ENCODE measurements at places on chromosomes 12 and 14.

GRCh38 chr12:32889011-32889760 lies 7.4 kb downstream of the PKP2 start:
- no peak for DNase-seq

- no peak for DNase-seq
Observed at GRCh38 chr12:6584293-6584692, 16.2 kb upstream of the NOP2 start.

DNA sequence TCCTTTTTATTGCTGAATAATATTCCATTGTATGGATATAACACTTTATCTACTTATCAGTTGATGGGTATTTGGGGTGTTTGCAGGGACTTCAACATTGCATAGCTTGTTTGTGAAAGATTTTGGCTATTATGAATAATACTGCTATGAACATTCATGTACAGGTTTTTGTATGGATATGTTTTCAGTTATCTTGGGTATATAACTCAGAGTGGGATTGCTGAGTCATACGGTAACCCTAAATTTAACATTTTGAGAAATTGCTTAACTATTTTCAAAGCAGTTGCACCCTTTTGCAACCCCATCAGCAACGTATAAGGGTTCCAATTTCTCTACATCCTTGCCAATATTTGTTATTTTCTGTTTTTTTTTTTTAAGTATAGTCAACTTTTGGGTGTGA lies 27.3 kb upstream of the HELB start:
- DNase-seq = no peak

- DNase-seq = no peak
Observed at GRCh38 chr12:34305176-34305575, 282.9 kb downstream of the ALG10 start.

DNA sequence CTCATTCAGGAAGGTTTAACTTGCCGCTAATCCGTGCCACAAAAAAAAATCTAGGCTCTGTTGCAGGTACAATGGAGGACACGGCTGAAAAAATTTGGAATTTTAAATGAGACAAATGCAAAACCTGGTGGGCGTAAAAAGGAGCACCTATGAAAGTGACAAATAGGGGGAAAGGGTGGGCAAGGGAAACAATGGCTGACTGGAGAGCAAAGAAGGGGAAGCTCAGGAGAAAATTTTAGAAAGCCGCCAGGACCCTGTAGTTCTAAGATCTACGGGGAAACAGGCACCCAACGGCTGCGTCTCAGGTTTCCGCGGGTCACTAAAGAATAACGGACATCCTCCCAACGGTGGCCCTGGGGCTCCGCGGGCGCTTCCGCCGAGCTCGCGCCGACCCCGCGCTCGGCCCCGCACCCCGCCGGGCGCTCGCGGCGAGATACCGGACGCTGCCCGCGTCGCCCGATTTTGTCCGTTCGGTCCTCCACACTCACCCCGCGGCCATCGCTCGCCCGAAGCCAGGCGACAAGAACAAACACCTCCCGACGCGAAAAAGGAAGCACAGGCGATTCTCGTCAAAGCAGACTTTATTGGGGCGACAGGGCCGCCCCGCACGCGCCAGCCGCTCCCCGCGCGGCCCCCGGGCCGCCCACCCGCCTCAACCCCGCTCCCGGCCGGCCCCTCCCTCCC lies 1.1 kb upstream of the YY1 start:
- DNase-seq = peak; percentile 44

DNA sequence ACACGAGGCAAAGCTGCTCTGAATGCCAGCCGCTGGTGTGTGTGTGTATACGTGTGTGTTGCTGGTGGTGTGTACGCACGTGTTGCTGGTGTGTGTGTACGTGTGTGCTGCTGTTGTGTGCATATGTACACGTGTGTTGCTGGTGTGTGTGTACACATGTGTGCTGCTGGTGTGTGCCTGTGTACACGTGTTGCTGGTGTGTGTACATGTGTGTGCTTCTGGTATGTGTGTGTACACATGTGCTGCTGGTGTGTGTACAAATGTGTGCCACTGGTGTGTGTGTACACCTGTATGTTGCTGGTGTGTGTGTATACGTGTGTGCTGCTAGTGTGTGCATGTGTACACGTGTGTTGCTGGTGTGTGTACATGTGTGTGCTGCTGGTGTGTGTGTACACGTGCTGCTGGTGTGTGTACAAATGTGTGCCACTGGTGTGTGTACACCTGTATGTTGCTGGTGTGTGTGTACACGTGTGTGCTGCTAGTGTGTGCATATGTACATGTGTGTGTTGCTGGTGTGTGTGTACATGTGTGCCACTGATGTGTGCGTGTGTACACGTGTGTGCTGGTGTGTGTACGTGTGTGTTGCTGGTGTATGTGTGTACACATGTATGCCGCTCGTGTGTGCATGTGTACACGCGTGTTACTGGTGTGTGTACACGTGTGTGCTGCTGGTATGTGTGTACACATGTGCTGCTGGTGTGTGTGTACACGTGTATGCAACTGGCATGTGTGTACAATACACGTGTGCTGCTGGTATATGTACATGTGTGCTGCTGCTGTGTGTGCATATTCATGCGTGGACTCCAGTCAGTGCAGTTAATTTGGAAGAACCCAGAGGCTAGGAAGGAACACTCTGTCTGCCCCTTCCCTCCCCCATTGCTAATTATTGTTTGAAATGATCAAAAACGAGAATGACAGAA lies 47.2 kb downstream of the CACNA2D4 start:
- DNase-seq = no peak

GRCh38 chr12:30774599-30774998 lies 19.8 kb upstream of the CAPRIN2 start:
- DNase-seq = no peak

DNA sequence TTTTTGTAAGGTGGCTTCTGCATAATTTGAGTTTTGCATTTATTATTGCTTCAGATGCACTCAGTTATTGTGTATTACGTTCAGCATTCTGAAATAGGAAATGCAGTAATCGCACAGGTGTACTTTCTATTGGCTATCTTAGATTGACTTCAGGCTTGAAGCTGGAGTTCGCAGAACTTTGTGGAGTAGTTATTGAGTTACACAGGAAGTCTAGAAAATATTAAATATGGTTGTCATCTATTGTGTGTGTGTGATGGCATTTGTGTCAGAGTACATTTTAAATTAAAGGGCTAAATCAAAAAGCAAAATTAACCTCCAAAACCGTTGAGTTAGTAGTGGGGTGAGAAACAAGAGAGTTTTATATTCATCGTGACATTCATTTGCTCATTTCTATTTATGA lies 2.7 kb downstream of the ARID2 start:
- no peak for DNase-seq

- no peak for DNase-seq
Observed at GRCh38 chr12:7376196-7376595, 67.8 kb downstream of the CD163L1 start.

DNA sequence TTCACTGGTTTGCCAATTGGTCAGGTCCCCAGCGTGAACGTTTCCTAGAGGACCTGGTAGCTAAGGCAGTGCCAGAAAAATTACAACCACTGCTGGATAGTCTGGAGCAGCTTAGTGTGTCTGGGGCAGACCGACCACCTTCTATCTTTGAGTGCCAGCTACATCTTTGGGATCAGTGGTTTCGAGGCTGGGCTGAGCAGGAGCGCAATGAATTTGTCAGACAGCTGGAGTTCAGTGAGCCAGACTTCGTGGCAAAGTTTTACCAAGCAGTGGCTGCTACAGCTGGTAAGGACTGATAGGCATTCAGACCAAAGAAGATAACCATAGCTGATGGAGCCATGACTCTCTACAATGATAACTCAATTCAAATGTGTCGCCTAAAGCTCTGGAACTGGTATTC lies 2.5 kb downstream of the C14orf119 start:
- no peak for DNase-seq

All from endothelial cell (in vitro differentiated cells).